NCI-H2081 treated with DMSO at 0.1 percent for 48 hours (cell line): ENCODE measurements at places on chromosomes 6 and 20.

- no peak for DNase-seq
These were observed 5.3 kb downstream of the ACSS2 start for GRCh38 chr20:34881689-34882088.

- DNase-seq, result no peak
These were observed 11.8 kb upstream of the FOXF2 start for GRCh38 chr6:1377526-1377925.

DNA sequence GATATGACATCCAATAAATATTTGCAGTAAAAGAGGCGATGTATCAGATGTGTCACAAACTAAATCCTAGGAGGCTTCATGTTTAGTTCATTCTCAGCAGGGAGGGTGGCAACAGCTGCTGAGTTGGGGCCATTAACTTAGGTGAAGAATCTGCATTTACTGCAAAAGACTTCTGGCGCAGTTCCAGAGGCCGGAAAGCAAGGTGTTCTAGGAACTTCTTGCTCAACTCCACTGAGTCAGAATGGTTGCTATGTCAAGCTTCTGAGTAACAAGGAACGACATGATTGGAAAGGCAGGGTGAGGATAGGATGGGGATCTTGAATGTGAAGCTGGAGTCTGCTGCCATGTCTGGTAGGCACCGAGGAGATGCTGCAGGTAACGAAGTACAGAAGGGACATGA is 11.7 kb downstream of the ADNP start:
- DNase-seq, result no peak

DNA sequence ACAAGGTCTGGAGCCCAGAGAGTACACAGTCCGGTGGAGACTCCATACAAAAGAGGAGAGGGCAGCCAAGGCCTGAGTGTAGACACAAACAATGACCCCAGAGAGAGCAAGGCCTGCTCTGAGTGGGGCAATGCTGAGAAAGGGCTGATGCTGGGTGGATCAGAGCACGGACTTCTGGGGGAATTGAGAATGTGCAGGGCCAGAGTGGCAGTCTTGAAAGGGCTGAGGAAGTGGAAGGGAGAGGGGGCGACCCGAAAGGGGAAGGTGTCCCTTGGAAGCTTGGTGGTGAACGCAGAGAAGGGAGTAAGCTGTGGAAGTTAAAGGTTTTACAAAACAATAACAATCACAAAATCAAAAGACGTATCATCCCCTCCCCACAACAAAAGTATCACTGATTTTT is 12.0 kb upstream of the GRM4 start:
- DNase-seq, result no peak

- no peak for DNase-seq
These were observed 3.7 kb upstream of the ZUP1 start for GRCh38 chr6:116672306-116672705.

DNA sequence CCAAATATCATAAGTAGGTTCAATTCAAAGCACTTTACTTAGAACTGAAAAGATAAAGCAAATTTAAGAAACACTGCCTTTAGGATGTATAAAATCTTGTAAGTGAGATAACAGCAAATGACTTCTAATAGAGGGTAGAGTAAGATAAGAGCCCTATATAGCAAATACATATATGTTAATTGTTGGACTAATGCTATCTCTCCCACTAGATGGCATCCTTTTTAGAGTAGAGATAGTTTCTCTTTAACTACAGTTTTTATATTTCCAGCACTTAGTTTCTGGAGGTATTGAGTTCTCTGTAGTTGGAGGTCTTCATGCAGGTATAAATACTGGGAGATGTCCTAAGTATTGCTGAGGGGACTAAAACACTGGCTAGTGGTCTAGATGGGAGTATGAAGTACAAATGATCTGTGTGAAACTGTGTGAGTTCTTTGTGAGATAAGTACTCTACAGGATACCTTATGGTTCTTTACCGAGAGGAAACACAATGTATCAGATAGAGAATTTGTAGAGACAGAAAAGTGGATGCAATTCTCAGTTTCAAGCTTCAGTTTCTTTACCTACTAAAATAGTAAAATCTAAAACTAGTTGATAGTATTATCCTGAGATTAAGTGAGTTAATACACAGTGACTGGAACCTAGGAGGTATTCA is 399.3 kb downstream of the KHDRBS2 start:
- no peak for DNase-seq

DNA sequence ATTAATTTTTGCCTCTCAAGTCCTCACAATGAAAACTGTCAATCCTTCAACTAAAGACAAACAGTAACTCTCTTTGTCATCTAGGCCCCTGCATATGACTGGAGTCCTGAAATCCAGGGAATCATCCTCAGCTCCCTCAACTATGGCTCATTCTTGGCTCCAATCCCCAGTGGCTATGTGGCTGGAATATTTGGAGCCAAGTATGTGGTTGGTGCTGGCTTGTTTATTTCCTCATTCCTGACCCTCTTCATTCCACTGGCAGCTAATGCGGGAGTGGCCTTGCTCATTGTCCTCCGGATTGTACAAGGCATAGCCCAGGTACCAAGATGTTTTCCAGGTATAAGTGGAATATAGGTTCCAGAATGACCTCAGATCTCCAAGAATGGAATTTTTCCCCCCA is 15.4 kb downstream of the SLC17A4 start:
- no peak for DNase-seq

DNA sequence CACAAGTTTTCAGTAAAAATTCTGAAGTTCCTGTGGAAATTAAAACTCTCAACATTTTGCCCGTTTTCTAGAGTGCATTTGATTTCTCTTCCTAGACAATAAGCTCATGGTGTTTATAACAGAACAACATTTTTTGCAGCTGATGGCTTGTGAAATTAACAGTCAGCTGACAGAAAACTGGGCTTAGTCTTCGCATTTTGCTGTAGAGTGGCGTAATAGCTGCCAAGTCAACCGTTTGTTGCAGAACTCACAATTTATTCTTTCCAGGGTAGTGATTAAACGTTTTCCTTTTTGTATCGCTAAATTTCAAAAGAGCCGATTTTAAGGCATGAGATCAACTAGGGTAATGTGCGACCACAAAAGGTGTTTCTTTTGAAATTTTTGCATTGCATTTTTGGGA is 1.4 kb downstream of the SPO11 start:
- DNase-seq, result no peak

DNA sequence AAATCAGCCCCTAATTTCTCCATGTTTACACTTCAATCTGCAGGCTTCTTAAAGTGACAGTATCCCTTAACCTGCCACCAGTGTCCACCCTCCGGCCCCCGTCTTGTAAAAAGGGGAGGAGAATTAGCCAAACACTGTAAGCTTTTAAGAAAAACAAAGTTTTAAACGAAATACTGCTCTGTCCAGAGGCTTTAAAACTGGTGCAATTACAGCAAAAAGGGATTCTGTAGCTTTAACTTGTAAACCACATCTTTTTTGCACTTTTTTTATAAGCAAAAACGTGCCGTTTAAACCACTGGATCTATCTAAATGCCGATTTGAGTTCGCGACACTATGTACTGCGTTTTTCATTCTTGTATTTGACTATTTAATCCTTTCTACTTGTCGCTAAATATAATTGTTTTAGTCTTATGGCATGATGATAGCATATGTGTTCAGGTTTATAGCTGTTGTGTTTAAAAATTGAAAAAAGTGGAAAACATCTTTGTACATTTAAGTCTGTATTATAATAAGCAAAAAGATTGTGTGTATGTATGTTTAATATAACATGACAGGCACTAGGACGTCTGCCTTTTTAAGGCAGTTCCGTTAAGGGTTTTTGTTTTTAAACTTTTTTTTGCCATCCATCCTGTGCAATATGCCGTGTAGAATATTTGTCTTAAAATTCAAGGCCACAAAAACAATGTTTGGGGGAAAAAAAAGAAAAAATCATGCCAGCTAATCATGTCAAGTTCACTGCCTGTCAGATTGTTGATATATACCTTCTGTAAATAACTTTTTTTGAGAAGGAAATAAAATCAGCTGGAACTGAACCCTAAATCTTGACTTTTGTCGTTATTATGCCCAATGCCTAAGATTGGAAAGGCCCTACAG is 4.5 kb downstream of the SOX4 start:
- DNase-seq, result no peak

GRCh38 chr6:149190224-149190831 is 127.2 kb upstream of the TAB2 start:
- no peak for DNase-seq

GRCh38 chr20:21523895-21524294 is 10.0 kb upstream of the NKX2-2 start:
- DNase-seq, result no peak

DNA sequence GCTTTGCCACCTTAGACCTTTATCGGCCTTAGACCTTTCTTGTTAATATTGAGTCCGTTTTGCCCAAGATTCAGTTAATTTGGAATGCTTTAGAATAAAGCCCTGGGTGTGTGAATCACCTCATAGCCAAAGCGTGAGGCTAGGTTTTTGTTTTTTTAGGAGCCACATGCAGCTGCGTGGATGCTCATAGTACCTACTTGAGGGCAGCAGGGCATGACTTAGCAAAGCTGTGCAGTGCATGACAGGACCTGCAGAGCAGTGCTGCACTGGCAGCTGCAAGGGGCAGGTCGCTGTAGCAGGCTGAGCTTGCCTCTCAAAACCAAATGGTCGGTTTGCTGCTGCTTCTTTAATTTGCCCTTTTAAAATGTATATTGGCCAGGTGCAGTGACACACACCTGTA is 116.1 kb downstream of the JAG1 start:
- DNase-seq, result no peak

- no peak for DNase-seq
These were observed 68.8 kb downstream of the GJA1 start for GRCh38 chr6:121504227-121504626.

- DNase-seq, result no peak
These were observed 24.9 kb upstream of the PAQR8 start for GRCh38 chr6:52336919-52337561.

DNA sequence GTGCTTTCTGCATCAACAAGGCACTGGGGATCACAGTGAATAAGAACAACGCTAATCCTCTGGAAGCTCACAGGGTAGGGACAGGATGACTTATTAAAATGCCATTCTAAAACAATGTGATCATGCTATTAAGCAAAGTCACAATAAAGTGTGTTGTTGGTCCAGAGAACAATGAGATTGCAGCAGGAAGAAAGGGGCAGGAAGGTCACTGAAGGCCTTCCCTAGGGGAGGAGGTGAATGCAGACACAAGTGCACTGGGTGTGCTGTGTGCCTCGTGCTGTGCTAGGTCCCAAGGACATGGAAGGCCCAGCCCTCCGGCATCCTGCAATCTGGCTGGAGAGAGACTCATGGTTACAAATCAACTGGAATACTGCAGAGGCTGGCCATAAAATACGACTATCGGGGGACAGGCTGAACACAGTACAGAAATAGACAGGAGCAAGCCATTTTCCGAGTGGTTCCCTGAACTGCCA is 55.7 kb downstream of the LYRM4 start:
- no peak for DNase-seq

GRCh38 chr6:88808381-88808780 is 155.0 kb downstream of the RNGTT start:
- DNase-seq, result no peak

DNA sequence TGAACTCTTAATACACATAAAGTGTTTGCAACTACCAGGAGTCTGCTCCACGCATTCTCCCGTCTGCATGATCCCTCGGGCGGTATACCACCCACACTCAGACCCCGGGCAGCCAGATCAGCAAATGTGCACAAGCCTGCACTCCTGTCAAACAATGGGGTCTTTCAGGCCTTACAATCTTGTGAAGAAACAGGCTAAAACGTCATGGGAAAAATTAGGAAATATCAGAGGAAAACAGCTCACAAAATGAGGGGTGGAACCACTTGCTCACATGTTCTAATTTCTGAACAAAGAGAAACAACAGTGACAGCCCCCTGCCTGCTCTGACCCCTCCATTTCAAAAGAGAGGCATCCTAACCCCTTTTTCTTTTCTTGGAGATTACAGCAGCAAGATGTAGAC is 69.4 kb downstream of the BACH2 start:
- no peak for DNase-seq

DNA sequence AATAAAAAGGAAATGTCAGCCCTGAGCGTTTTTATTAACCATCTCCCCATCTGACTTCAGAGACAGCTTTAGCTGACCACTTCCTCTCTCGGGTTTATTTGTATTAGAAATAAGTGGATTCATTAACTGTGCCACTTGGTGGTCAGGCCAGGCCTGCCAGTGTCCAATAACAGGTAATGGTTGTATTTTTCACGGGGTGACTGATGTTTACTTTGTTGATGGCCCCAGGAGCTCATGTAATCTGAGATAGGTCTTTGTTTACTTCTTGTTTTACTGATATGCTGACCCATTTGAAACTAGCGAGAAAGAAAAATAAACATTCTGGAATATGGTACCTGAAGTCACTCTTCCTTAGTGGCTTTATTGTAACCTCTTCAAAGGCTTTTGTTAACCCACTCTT is 504.3 kb upstream of the SLC35B3 start:
- no peak for DNase-seq

DNA sequence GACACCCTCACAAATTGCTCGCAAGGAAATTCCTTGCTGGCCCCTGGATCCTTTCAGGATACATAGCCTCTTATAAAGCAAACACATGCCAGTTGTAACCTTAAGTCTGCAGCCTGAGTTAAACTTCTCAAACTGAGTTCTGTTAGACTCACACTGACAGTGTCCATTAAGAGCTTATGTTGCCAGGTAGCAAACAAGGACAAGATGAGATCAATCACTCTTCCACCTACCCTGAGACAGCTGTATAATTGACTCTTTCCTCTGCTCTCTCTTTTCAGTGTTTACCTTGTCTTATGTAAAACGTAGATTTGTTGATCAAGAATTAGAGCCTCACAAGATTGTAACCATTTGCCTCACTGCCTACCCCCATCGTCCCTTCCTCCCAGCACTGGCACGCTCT is 359.8 kb downstream of the EPM2A start:
- DNase-seq, result no peak

- DNase-seq, result no peak
These were observed 704.4 kb upstream of the SLC35B3 start for GRCh38 chr6:9139746-9140145.

- DNase-seq, result no peak
These were observed at the start of gene SIRPA for GRCh38 chr20:1894951-1895673. Gene SIRPA (plus strand): TSS chr20:1895407. CDS start chr20:1895448, 41 bp downstream.

DNA sequence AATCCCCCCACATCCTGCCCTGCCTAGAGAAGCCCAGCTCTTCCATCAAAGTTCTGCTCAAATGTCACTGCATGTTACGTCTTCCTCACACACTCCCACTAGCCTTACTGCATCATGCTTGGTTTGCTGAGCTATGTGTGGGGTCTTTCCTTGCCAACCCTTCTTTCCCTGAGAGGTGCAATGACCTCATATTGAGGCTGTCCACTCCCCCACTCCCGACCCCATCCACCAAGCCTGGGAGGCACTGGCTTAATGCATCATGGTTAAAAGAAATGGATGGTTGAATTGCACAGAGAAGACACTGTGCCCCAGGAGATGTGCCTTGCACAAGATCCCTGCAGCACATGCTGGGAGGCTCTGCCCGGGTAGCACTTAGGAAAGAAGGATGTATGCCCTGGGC is 7.7 kb upstream of the IRF4 start:
- DNase-seq, result no peak
